ENCODE measurements at places on chromosomes 3 and 15.

- peak; percentile 23 for DNase-seq
These were observed 413.7 kb upstream of the TBL1XR1 start for GRCh38 chr3:177610686-177611633.

DNA sequence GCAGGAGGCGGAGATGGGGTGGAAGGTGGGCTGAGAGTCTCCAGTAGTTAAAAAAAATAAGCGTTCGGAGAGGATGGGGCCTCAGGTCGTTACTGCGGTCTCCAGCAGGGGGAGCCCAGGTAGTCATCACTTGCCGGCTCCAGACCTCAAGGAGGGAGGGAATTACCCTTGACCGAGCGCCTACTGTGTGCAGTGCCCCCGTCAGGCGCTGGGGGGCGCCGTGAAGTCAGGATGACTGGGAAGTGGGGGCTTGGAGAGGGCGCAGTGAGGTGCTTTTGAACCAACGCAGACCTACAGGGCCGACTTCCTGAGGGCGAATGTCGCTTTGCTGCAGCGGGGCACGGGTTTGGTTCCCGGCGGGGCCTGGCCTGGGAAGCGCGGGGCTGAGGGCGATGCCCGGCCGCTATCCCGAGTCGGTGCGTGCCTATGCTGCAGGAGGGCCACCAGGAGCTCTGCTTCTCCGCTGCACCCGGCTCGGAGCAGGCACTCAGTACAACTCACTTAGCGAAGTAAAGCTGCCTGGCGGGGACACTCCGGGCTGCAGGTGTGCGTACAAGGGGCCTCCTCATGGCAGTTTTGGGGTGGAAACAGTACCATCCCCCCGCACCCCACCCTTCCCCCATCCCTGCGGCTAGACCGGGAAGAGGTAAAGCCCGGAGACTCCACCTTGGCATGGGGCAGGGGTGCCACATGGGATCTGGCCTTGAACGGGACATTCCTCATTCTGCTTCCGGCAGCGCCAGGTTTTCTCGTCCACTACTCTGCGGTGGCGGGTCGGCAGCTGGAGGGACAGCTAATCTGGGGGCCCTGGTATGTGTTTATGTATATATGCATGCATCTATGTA is 79.8 kb downstream of the RHCG start:
- DNase-seq, result peak; percentile 84

DNA sequence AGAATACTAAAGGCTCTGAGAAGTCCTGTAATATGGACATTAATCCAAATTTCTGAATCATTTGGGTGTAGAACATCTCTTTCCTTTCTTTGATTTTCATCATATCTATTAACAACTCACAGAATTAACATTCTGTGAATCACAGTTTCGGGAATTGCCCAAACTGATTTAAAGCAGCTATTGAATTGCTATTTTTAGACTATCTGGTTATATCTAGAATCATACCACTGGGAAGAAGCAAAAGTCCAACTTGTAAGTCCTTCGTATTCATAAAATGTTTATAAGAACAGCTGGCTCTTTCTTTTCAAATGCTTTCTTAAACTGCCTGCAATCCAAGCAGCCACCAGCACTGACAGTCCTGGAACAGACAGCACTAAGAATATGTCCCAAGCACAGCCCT is 733.0 kb downstream of the NTRK3 start:
- no peak for DNase-seq

DNA sequence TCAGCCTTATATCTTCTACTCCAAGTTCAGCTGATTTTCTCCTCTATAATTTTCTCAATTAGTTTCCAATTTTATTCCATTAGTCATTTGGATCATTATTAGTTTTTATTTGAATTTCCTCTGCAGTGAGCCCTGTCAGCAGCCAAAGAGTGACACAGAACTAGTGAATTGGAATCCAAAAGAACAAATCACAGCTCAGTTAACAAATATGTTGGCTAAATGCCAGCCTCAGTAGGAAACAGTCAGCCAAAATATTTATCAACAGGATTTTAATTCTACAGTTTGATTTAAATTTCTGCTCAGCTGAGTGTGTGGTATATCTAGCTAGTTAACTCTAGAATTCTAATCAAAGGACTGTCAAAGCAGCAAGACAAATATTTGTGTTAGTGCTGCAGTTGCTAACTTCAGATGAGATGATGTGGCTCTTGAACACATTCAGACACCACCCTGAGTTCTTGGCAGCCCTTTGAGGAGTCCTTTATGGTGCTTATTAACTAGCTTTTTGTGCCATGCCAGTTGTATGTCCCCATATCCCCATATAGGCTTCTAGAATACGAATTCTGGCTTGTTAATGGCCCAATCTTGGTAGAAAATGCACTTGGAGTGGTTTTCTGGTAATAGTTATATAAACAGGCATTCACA is 194.5 kb downstream of the CPNE4 start:
- no peak for DNase-seq

DNA sequence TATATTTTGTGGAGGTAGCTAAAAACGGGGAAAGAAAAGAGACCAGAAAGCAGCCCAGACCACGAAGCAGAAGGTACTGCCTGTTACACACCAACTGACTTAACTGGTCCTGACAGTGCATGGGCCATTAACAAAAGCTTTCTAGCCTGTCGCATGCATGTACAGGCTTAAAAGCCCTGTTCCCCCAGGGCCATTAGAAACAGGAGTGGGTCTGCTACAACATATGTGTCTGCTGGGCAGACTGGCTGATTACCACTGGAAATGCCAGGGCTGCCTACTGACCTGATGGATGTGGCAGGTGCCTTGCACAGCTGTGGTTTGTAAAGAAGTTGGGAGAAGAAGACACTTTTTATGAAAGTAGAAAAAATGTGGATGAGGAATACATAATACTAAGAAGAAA is 137.4 kb downstream of the GAP43 start:
- DNase-seq, result no peak

- peak; percentile 3 for DNase-seq
These were observed 429.5 kb downstream of the ZIC1 start for GRCh38 chr3:147838652-147839051.

DNA sequence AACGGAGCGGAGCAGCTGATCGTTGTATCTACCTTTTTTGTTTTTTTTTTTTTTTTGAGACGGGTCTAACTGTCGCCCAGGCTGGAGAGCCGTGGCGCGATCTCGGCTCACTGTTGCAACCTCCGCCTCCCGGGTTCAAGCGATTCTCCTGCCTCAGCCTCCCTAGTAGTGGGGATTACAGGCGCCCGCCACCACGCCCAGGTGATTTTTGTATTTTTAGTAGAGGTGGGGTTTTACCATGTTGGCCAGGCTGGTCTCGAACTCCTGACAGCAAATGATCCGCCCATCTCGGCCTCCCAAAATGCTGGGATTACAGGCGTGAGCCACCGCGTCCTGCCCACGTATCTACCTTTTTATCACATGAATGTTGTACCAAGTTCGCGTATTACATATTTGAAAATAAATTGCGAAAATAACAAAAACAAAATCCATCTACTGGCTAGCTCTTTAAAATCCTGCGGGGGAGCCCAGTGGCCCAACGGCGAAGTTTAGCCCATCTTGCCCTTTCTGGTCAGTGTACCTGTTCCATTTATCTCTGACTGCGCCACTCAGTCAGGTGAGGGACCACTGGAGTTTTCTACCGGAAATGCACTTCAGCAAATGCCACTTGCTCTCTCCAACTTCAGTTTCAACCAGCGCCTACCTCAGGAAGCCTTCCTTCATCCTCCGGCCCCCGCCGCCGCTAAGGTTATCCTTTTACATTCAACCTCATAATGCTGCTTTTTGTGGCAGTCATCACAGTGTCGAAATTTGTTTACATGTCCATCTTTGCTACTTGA is 1.2 kb upstream of the EIF3J start:
- no peak for DNase-seq

DNA sequence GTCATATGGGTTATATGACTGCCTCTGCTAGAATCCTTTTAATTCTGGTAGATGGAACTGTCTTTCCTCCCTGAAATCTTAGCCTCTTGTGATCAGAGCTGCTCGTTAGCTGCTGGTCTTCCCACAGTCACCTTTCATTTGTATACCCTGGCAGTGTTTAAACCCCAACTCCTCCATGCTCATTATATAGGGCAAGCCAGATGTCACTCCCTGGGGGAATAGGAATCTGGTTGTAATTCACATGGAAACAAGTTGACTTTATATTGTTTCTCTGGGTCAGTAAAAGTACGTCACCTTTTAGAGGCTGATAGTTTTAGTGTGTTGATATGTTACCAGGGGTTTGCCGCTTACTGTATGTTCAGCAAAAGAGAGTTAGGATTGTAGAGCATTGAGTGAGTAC is 103.5 kb downstream of the ITPR1 start:
- no peak for DNase-seq

DNA sequence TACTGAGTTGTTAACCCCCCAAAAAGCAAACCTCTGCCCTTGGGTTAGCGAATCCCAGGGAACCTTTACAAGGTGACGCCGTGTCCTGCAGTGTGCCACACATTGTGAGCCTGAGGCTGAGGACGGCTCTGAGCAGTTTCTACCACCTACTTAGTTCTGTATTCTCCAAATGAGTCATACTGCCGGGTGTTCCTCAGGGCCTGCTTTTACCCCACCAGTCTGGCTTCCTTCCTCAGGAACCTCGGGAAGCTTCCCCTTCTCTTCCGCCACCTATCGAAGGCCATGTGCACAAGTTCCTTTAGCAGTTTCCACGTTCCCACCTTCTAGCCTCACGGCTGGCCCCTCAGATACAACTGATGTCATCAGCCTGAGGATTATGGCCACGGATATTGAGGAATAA is 384.0 kb upstream of the TPM1 start:
- DNase-seq, result no peak

DNA sequence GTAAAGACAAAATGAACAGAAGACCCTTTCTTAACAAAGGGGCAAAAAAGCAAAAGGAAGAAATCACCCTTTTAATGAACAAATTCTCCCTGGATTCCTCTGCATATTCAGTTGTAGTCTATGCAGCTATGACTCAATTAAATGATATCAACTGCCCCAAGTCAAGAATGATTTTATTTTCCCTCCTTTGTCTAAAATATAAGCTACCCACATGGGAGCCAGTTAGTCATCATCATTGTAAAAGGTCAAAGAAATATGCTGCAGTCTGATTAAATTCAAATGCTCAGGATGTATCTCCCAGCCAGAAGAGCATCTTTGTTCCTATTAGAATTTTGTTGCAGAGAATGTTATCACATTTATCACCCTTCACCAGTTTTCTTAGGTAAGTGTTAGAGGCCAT is 84.0 kb downstream of the SST start:
- no peak for DNase-seq

GRCh38 chr15:52071570-52071969 is 41.0 kb downstream of the BCL2L10 start:
- no peak for DNase-seq

GRCh38 chr3:196053487-196053886 is 28.4 kb downstream of the TFRC start:
- DNase-seq, result no peak

DNA sequence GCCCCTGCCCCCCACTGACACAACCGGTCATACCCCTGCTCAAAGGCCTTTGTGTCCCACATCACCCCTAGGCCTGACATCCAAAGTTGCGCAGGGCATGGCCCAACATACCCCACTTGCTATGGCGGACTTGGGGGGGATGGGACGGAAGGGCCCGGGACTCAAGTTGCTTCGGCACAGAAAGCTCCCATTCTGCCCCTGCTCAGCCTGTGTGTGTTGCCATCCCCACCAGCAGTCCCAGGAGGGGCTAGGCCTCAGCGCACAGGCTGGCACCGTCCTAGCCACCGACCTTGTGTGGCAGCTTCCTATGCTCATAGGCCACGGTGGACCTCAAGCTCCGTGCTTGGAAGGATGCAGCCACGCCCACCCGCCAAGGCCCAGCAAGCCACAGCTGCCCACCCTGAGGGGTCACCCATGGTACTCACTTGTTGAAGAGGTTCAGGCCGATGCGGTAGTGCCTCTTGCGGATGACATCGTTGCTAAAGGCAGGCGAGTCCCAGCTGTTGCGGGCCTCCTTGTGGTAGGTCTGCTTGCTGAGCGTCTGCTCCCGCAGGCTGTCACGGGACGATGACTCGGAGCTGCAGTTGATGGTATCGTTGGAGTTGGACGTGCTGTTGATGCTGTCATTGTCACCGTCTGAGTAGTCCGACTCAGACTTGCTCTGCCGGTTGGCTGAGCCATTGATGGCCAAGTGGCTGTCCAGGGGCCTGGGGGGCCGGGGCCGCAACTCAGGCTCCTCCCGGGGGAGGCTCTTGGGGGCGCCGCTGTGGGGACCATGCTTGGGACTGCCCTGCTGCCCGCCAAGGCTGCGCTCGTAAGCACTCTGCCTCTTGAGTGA is 93.9 kb upstream of the RPL32 start:
- no peak for DNase-seq

DNA sequence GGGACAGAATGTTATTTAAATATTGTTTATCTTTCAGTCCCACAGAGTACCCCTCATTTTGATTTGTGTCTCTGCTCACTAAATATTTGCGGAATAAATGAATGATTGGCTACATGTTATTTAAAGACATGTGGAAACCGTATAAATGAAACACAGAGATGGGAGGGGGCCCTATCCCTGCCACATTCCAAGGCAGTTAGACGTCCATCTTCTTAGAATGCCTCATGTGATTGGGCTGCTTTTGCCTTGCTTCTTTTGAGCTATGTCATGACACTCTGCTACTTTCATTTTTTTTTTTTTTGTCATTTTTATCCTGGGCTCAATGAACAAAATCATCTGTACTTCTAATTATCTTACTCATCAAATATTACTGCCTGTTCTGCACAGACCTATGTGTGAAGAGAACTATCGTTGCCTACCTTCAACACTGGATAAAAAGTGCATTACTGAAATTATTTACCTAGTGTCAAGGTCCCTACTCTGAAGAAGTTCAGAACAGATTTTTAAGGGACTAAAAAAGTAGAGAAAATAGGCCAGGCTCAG is 83.9 kb upstream of the FAM98B start:
- DNase-seq, result no peak

- DNase-seq, result no peak
These were observed 59.5 kb upstream of the SLC6A11 start for GRCh38 chr3:10756546-10756945.

GRCh38 chr15:38860674-38861073 is 296.1 kb upstream of the RASGRP1 start:
- DNase-seq, result no peak

DNA sequence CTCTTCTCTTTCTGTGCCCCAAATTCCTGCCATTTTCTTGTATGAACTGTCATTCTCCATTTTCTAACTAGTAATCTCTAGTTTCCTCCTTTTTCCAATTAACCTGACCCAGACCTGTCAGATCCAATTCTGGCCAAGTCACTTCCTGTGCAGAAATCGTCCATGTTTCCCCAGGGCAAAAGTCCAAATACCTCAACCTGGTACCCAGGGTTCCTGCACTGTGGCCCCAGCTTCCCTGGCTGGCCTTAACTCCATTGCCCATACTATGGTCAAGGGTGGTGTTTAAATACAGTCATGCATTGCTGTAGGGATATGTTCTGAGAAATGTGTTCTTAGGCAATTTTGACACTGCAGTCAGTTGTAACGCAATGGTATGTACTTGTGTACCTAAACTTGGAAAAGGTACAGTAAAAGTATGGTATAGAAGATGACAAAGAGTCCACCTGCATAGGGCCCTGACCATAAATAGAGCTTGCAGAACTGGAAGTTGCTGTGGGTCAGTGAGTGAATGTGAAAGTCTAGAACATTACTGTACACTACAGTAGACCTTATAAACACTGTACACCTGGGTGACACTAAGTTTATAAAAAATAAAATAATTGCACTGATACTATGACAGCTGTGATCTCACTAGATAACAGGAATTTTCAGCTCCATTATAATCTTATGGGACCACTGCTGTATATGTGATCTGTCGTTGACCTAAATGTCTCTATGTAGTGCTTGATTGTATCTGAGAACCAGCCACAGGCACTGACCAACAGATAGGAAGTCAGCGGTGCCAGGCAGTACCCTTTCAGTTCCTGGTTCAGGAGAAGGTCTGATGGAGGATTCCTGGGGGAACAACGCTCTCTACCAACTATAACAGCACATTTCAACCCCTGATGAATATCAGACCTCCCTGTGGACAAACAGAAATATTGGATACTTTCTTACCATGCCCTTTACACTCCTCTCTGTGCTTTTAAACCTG is 336.1 kb upstream of the PROK2 start:
- DNase-seq, result no peak

Data from Jurkat, Clone E6-1 (cell line).